ENCODE measurements at places on chromosomes 2 and 18. TPM values are rescaled to one million over a fixed set of nuclear protein-coding genes. Genes with fewer than 3 reads are reported as not detected.

- no peak for DNase-seq
- no peak overlapping the region for H3K4me3 ChIP-seq
- no peaks in the 10 kb centered on the region for H3K4me1 ChIP-seq
- H3K27me3 ChIP-seq = no peaks in the 10 kb centered on the region
These were observed 215.5 kb downstream of the ETAA1 start for GRCh38 chr2:67612576-67613042.

Gene FBXO15
- not detected for total RNA-seq

Gene SERPINB12
- not detected for total RNA-seq

DNA sequence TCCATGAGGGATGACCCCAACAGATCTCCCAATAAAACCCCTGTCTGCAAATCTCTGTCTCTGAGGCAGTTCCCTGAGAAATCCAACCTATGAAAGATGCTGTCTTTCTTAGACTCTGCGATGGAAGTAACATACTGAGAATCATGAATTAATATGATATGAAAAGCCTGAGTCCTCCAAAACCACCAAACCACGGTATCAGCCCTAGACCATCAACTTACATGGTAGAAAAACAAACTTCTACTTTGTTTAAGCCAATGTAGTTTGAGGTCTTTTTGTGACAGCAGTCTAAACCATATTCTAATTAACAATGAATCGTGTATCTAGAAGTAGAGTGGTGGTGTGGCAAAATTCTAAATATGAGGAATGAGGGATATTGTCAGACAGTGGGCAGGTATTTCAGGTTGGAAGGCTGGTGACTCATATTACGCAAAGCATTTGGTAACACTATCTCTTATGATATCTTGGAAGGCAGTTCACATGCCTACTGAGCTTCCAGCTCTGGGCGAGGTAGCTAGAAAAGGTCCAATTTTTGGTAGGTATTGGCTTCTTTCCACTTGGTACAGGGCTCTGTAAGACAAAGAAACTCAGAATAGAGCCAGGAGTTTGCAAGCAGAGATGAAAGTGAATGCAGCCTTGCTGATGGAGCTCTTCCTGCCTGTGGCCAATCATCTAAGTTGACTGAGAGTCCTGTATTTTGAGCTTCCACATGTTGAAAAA lies 215.8 kb downstream of the ZFP36L2 start:
- H3K36me3 ChIP-seq = no peaks in the 10 kb centered on the region
- H3K27me3 ChIP-seq = no peaks in the 10 kb centered on the region
- DNase-seq = no peak
- peaks cover 6% of the 10 kb centered on the region for H3K4me1 ChIP-seq
- H3K4me3 ChIP-seq = no peak overlapping the region

DNA sequence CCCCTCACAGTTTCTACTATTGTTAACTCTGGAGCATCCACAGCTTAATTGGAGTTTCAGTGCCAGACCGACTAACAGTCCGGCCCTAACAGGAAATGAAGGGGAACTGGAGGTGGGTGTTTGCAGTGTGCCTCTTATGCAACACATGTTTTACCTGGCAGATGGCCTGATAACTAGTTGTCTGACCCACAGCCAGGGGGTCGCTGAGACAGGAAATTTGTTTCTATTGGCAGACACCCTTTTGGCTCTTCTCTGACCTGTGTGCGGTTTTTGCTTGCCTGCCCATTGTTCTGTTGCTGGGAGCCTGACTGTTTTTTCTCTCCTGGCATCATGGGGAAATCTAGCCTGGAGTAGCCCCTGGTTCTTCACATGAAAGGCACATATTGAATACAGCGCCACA lies 1329.8 kb downstream of the DSC3 start:
- no peak overlapping the region for H3K27ac ChIP-seq
- H3K27me3 ChIP-seq = no peaks in the 10 kb centered on the region
- H3K4me3 ChIP-seq = no peak overlapping the region

DNA sequence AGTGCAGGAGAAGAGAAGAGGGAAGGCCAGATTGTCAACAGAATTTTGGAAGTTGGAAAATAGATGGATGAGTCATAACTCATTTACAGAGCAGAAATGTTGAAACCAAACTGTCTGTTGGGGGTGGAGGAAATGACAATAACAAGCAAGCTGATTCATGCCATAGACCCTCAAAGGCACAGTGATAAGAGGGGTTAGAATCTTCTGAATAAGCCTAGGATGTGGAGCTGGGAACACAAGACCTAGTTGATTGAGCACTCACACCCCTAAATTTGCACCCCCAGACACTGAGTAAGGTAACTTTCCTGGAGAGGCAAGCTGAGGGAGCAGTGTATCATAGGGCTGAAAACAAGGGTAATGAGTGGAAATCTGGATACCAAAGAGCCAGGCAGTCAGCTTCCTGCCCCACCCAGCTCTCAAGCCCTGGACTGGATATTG lies 141.4 kb downstream of the SCG2 start:
- no peak overlapping the region for H3K27ac ChIP-seq
- no peak for DNase-seq
- H3K27me3 ChIP-seq = no peaks in the 10 kb centered on the region
- H3K4me1 ChIP-seq = no peaks in the 10 kb centered on the region

GRCh38 chr2:26346454-26347053 lies at the start of gene ADGRF3:
Gene ADGRF3 (minus strand): TSS chr2:26346789. CDS start chr2:26346234, 555 bp downstream.
- DNase-seq = peak; percentile 72
- no peaks in the 10 kb centered on the region for H3K27me3 ChIP-seq
- peak within 1 kb of the TSS; percentile 98 for H3K4me3 ChIP-seq
- peaks cover 6% of the 10 kb centered on the region for H3K36me3 ChIP-seq
- peaks cover 31% of the 10 kb centered on the region for H3K4me1 ChIP-seq

Gene EVX2
- total RNA-seq = not detected

GRCh38 chr18:39732918-39733317 lies 2167.3 kb upstream of the CELF4 start:
- no peak for DNase-seq
- H3K4me3 ChIP-seq = no peak overlapping the region
- H3K4me1 ChIP-seq = no peaks in the 10 kb centered on the region
- no peaks in the 10 kb centered on the region for H3K27me3 ChIP-seq

- peaks cover 3% of the 10 kb centered on the region for H3K27me3 ChIP-seq
- H3K4me1 ChIP-seq = peaks cover 7% of the 10 kb centered on the region
- no peak overlapping the region for H3K4me3 ChIP-seq
- DNase-seq = no peak
- no peaks in the 10 kb centered on the region for H3K36me3 ChIP-seq
These were observed 80.3 kb downstream of the RTP5 start for GRCh38 chr2:241949736-241950412.

DNA sequence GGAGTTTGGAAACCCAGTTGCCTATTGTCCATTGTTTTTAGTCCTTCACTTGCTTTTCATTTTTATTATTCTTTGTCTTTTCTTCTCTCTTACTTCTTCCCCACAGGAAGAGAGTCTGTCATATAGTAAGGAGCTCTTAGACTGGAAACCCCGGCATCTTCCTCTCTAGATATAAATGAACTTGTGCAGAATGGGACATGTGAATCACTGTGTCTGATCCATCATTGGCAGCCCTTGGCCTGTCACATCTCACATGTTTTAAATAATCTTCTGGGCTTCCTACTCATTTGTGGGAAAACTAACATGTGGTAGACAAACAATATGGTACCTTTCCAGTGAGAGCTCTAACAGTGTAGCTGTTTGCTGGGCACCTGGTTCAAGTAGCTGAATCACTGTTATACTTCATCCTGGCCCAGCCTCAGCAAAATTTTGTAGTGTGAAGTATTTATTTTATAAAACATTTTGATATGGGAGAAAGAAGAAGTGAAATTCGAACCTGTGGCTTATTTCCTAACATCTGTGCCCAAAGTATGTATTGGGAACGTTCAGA lies 112.8 kb downstream of the PHLPP1 start:
- H3K27me3 ChIP-seq = no peaks in the 10 kb centered on the region
- no peaks in the 10 kb centered on the region for H3K36me3 ChIP-seq
- no peak for DNase-seq
- H3K4me3 ChIP-seq = no peak overlapping the region
- peak overlapping the region; percentile 15 for H3K27ac ChIP-seq

Gene SLC5A7
- total RNA-seq = not detected

DNA sequence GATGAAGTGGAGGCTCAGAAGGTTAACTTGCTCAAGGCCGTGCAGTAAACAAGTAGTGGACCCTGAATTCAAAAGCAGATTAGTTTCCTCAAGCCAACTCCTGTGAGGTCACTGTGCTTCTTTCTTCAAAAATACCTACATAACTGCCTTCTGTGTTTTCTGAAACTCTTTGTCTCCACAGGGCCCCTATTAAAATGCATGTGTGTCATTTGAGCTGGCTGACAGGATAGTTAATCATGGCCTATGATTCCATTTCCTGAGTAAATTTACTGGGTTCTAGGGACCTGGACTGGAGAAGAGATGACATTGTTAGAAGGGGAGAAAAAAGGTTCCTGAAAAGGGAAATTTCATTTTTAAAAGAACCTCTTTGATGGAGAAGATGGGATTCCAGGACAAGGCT lies 12.9 kb upstream of the DTNA start:
- H3K4me3 ChIP-seq = no peak overlapping the region
- no peaks in the 10 kb centered on the region for H3K36me3 ChIP-seq

DNA sequence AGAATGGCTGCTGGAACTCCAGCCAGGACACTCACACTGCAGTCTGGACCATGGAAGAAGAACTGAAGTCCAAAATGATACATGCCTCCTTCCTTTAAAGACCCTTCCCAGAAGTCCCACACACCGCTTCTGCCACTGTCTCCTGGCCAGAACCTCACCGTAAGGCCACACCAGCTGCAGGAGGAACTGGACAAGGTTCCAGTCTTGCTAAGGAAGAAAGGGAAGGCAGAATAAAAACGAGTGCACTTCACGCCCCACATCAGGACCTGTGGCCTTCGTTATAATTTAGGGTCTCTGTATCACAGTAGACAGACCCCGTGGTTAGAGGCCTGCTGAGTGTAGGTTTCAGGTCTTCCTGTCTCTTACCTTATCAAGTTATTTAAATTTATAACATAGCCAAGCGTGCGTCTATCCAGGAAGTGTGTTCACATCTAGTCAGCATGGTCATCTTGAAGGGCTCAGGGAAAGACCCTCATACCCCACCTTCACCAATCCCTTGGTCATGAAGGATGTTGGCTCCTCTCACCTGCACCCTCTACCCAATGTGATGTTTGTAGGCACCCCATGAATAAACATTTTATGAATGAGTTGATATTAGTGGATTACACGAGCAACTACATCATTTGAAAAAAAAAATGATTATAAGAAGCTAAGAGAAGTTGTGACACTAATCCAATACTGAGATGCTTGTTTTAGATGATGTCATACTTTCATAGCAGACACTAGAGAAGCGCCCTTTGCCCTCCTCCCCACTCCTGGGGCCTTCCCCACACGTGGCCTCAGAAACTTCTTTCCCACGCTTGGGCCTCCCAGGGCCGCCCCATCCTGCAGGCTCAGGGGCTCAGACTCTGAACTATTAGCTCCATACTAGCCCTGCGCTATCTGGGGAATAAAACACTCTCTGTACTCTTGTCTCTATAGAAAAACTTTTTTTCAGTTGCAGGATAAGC lies 157.6 kb downstream of the FAM210A start:
- peak overlapping the region; percentile 96 for H3K27ac ChIP-seq
- DNase-seq = no peak
- H3K36me3 ChIP-seq = no peaks in the 10 kb centered on the region
- H3K4me1 ChIP-seq = peaks cover 65% of the 10 kb centered on the region

- no peaks in the 10 kb centered on the region for H3K36me3 ChIP-seq
- no peak for DNase-seq
- H3K4me3 ChIP-seq = no peak overlapping the region
- H3K27me3 ChIP-seq = peaks cover 34% of the 10 kb centered on the region
- no peak overlapping the region for H3K27ac ChIP-seq
- no peaks in the 10 kb centered on the region for H3K4me1 ChIP-seq
These were observed 12.0 kb upstream of the IMPACT start for GRCh38 chr18:24414349-24415003.

Data from natural killer cell treated with Interleukin-12 subunit alpha and Interleukin-12 subunit beta and Interleukin-15 and Interleukin-18, amount 100 ng/mL, for 72 hours (primary cell).